Thoracic aorta (tissue), 2 donors: ENCODE measurements at places on chromosomes 13 and 19.

DNA sequence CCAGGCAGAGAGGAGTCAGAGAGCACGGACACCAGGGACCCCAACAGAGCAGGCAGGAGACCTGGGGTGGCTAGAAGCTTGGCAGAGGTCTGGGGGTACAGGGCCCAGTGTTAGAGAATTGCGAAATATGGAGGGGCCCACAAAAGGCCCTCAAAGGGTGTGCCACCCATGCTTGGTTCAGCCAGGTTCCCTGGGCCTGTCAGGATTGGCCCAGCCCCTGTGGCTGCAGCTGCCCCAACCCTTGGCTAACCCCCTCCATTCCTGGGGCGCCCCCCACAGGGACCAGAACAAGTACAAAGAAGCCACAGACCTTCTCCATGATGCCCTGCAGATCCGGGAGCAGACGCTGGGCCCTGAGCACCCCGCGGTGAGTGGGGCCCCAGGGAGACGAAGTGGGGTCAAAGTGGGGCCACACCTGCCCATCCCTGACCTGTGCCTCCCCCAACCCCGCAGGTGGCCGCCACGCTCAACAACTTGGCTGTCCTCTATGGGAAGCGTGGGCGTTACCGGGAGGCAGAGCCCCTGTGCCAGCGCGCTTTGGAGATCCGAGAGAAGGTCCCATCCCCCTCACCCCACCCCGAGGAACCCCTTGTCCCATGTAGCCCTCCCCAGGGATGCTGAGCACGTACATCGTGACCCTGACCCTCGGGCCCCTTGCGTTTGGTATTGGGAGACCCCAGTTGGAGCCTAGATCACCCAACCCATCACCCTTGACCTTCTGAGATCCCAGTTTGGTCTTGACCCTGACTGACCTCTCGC lies 8.0 kb downstream of the KLC3 start:
- no peak for DNase-seq
- H3K4me1 ChIP-seq: no peaks in the 10 kb centered on the region
- no peaks in the 10 kb centered on the region for H3K27me3 ChIP-seq
- H3K36me3 ChIP-seq: peaks cover 5% of the 10 kb centered on the region
- H3K27ac ChIP-seq: no peak overlapping the region
- H3K4me3 ChIP-seq: no peak overlapping the region

DNA sequence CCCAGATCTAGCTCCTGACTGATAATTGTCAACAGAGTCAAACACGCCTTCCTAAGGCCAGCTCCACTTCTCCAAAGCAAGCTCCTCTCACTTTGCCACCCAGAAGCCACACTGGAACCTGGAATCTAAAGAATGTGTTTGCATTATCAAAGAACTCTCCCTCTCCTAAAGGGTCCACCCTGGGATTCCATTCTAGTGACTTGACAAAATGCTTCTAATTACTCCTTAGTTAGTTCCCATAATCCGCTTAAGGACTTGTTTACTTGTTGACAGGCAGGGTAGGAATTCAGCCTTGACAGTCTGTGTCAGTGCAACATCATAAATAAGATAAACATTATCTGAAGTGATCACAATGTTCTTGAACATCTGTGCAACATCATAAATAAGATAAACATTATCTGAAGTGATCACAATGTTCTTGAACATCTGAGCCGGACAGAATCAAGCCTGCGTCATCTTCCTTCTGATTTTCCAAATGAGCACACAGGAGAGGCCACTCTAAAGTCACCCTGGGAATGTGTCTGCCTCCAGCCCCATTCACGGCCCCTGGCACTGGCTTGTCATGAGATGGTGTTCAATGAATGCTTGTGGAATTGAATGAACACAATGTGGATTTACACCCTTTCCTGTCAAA lies 512.1 kb downstream of the IRS2 start:
- no peak for DNase-seq
- H3K4me1 ChIP-seq: no peaks in the 10 kb centered on the region
- H3K27ac ChIP-seq: no peak overlapping the region
- no peaks in the 10 kb centered on the region for H3K36me3 ChIP-seq
- no peak overlapping the region for H3K4me3 ChIP-seq
- H3K27me3 ChIP-seq: no peaks in the 10 kb centered on the region

DNA sequence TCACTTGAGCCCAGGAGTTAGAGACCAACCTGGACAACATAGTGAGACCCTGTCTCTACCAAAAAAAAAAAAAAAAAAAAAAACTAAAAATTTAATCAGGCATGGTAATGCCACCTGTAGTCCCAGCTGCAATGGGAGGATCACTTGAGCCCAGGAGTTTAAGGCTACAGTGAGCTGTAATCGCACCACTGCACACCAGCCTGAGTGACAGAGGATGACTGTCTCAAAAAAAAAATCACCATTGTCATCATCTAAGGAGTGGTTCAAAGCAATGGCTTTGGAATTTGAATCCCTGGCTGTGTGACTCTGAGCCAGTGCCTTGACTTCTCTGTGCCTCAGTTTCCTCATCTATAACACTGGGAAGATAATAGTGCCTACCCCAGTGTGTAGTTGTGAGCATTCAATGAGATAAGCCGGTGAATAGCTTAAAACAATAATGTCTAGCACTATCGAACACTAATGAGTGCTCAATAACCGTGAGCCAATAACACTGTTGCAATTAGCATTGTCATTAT lies 11.5 kb downstream of the IGSF23 start:
- H3K4me3 ChIP-seq: no peak overlapping the region
- no peaks in the 10 kb centered on the region for H3K36me3 ChIP-seq
- peaks cover 6% of the 10 kb centered on the region for H3K4me1 ChIP-seq
- DNase-seq: no peak

DNA sequence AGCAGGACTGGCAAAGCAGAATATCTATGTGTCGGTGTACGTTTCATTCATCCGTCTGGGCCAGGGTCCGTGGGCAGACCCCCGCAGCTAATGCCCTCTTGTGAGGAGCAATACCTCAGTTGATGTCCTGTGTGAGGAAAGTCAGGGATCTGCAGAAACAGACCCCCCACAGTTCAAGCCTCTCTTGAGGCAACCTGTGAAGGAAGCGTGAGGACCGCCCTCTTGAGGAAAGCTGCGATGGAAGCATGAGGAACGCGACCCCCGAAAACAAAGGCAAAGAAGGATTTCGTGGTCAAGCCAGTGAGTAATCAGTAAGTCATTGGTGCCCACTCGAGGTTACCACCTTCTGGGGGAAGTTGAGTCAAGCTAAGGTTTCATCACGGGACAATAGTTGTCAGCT lies 20.9 kb upstream of the ZNF83 start:
- H3K36me3 ChIP-seq: peaks cover 24% of the 10 kb centered on the region
- no peak overlapping the region for H3K27ac ChIP-seq
- H3K4me1 ChIP-seq: no peaks in the 10 kb centered on the region
- no peak for DNase-seq
- no peaks in the 10 kb centered on the region for H3K27me3 ChIP-seq

DNA sequence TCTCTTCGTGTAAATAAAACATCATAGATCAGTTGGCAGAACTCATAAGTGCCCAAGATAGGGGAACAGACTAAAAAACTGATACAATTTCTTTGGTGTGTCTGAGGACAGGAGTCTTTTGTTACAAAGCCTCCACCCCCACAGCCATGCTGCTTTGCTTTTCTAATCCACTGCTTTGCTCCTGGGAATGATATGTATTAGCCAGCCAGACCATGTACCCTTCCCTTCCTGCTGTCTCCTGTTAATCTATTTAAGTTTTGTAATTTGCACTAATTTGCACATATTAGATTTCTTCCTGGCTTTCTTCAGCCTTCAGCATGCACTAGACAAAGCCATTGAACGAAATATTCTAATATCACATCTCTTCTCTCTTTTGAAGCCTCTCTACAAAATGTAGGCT lies 130.5 kb downstream of the MAB21L1 start:
- H3K4me3 ChIP-seq: no peak overlapping the region
- DNase-seq: no peak
- H3K36me3 ChIP-seq: no peaks in the 10 kb centered on the region

GRCh38 chr13:113915012-113915763 lies 51.3 kb upstream of the GAS6 start:
- no peak overlapping the region for H3K27ac ChIP-seq
- no peak for DNase-seq
- H3K4me3 ChIP-seq: no peak overlapping the region
- no peaks in the 10 kb centered on the region for H3K4me1 ChIP-seq
- no peaks in the 10 kb centered on the region for H3K27me3 ChIP-seq
- H3K36me3 ChIP-seq: no peaks in the 10 kb centered on the region

DNA sequence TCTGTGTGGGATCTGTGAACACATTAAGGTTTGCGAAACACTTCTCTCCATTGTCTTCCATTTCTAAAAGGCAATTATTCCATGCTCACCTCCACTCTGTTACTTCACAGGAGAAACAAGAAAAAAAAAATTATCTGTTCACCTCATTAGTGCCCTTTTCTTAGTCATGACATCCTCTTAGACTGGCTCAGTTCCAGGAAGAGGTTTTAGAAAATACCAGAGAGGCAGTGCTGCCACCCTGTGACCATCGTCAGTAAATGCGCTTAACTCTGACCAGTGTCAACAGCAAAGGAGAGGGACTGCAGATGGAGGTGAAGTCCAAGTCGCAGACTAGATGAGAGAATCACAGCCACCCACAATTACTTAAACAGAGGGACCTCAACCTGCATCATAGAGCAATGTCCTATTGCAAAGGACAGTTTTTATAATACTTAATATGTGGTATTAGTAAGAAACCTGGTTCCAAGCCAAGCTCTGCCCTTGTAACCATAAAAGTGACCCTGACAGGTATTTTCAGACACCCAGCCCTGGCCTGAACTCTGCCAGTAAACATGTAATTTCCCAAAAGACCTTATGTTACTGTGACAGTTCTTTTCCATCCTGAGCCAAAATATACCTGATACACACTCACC lies 19.4 kb downstream of the CEACAM21 start:
- no peak overlapping the region for H3K4me3 ChIP-seq
- H3K4me1 ChIP-seq: no peaks in the 10 kb centered on the region
- no peak overlapping the region for H3K27ac ChIP-seq
- H3K36me3 ChIP-seq: no peaks in the 10 kb centered on the region

DNA sequence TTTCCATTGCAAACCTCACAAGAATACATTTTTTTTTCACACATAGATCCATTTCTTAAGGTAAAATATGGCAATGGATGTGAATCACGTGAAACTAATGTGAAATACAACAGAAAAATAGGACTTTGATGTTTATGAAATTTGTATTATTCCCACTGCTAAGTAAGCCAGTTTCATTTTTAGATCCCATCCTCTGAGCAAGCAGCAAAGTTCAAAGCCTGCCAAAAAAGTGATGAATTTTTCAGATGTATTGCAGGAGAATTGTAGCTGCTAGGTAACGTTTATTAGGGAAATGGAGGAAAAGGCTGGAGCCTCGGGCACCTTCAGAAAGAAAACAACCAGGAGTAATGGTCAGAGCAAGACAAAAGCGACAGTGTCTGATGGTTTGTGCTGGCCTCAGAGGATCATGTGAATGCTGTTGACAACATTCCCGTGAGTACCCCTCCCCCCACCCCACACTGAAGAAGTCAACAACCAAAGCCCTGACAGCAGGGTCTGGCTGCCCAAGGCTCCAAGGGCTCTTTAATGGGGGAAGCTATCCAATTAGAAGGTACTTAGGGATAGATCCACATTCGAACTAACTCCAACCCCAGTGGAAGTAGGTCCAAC lies 95.5 kb downstream of the OXGR1 start:
- no peak for DNase-seq
- no peak overlapping the region for H3K27ac ChIP-seq
- H3K36me3 ChIP-seq: no peaks in the 10 kb centered on the region

- H3K27me3 ChIP-seq: no peaks in the 10 kb centered on the region
- H3K4me3 ChIP-seq: no peak overlapping the region
- no peak for DNase-seq
These were observed 144.6 kb downstream of the GGACT start for GRCh38 chr13:100443998-100444328.

DNA sequence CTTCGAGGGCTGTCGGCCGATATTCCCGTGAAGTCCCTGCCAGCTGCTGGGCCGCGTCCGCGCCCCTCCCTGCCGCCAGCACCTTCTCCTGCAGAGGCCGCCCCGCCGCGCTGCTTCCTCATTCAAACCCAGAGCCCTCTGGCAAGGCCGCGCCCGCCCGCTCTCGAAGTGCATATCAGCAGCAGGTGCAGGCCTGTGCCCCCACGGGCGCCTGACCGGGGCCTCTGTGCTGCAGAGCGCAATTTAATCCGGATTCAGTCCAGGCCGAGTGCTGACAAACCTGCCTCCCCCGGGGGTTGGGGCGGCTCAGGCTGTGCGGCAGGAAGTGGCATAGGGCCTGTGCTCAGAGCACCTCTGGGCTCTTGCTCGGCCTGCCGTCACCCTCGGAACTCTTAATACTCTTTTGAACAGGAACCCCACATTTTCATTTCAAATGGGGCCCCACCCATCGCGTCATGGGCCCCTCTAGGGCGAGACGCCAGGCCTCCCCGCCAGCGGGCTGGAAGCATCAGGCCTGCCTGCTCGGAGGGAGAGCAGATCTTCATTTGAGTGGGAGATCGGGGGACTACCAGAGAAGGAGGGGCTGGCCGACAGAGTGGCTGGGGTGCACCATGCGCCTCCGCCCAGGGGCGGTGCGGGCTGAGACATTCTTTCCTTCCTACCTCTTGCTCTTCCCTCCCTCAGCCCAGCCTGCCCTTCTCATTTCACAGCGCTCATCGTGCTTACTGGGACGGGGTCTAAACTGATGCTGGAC lies 125.7 kb downstream of the TNFRSF19 start:
- no peaks in the 10 kb centered on the region for H3K36me3 ChIP-seq
- no peak overlapping the region for H3K27ac ChIP-seq

DNA sequence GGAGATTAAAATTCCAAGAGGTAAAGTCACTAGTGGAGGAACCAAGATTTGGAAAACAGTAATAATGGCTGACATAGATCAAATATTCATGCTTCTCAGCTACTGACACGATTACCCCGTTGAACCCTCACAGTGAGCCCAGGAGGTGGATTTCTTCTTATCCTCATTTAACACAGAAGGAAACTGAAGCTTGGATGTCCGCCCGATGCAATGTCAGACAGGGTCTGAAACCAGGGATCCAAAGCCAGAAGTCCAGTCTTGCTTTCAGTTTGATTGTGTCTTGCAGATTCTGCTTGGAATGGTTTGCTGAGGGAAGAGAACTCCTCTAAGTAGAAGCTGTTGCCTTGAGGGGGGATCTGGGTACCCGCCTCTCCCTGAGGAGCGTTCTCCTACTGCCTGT lies 404.7 kb downstream of the KCNRG start:
- DNase-seq: no peak
- peak overlapping the region; percentile 58 for H3K27ac ChIP-seq
- H3K27me3 ChIP-seq: no peaks in the 10 kb centered on the region
- peaks cover 34% of the 10 kb centered on the region for H3K4me1 ChIP-seq
- H3K4me3 ChIP-seq: peak overlapping the region; percentile 44
- H3K36me3 ChIP-seq: no peaks in the 10 kb centered on the region

- no peaks in the 10 kb centered on the region for H3K36me3 ChIP-seq
- no peaks in the 10 kb centered on the region for H3K4me1 ChIP-seq
- DNase-seq: no peak
- no peak overlapping the region for H3K27ac ChIP-seq
- no peaks in the 10 kb centered on the region for H3K27me3 ChIP-seq
- no peak overlapping the region for H3K4me3 ChIP-seq
These were observed 151.8 kb upstream of the SOX1 start for GRCh38 chr13:111915104-111915551.

GRCh38 chr19:49687566-49688316 lies 1.7 kb upstream of the ADM5 start:
- peaks cover 30% of the 10 kb centered on the region for H3K36me3 ChIP-seq
- H3K4me3 ChIP-seq: no peak overlapping the region
- no peak for DNase-seq

- H3K27ac ChIP-seq: no peak overlapping the region
- peaks cover 3% of the 10 kb centered on the region for H3K4me1 ChIP-seq
- no peak overlapping the region for H3K4me3 ChIP-seq
These were observed 5.4 kb upstream of the PLAUR start for GRCh38 chr19:43675269-43675879.
